ENCODE measurements at places on chromosomes 1 and 21.

- no peak for ATAC-seq
Measured at GRCh38 chr1:57934745-57935144, 510.9 kb upstream of the DAB1 start.

DNA sequence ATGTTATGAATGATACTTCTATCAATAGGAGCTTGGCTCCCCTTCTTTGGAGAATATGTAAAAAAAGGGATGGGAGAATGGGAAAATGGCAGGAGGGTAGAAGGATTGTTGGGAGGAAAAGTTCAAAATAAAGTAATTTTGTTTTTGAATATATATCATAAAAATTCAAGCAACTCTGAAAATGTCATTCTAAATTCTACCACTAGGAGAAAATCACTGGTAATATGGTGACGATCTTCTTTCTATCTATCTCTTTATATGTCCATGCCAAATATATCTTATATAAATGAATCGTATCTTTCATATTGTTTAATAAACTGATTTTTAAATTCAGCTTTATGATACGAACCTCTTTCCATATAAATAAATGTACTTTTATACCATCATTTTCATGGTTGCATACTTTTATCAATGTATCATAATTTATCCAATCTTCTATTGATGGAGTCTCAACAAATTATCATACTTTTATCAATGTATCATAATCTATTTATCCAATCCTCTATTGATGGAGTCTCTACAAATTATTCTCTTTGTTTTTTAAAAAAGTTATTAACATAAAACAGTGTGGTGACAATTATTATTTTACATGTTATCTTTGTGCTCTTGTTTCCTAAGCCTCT lies 73.7 kb upstream of the MARK1 start:
- no peak for ATAC-seq

DNA sequence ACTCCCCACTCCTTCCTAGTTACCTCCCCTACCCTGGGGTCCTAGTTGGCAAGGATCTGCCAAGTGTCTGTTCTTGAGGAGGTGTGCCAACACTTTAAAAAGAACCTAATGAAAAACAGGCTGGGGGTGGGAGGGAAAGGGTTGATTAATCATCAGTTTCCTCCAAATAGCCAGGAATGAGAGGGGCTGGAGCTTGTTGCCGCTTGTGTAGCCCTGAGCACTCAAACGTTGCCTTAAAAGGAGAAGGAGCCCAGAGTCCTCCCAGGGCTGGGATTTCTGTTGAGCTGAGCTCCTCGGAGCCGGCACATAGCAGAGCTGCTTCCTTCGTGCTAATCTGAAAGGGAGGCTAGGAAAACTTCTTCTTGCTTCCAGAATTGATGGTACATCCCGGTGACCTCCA lies 15.9 kb downstream of the SHISA4 start:
- ATAC-seq, result peak; percentile 83

DNA sequence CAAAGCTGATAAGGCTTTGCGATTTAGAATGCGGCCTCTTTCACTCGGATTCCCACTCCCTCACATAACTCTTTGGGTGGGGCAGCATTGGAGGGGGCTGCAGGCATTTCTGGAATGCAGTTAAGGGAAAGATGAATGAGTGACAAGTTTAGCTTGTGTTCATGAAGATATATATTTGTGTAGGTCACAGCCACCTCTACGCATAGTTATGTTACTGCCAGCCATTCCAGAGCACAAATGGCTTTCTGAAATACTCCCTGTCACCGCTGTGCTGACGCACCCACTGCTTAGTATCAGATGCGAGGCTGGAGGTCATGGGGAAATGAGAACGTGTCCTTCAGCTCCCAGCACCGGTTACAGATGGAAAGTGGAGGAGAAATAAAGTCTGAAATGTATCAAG lies 54.1 kb upstream of the ATP1A1 start:
- no peak for ATAC-seq

DNA sequence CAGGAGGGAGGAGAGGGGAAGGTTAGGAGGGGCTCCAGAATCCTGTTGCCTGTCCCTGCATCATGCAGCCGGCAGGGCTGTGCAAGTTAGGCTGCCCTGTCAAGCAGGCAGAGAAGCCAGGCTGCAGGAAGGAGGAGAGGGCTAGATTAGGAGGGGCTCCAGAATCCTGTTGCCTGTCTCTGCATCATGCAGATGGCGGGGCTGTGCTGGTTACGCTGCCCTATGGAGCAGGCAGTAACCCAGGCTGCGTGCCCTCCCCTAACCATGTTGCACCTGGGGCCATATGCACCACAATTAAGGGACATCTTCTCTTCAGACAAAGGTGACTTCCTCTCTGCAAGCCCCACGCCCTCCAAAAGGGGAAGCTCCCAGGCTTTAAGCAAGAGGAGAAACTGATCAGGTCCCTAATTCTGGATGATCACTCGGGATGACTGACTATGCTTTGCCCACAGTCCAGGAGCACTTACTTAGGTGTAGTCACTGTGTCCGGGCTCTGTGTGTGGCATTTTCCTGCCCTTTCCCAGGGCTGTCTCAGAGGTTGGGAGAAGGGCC lies 457.4 kb downstream of the SETD4 start:
- ATAC-seq, result no peak

DNA sequence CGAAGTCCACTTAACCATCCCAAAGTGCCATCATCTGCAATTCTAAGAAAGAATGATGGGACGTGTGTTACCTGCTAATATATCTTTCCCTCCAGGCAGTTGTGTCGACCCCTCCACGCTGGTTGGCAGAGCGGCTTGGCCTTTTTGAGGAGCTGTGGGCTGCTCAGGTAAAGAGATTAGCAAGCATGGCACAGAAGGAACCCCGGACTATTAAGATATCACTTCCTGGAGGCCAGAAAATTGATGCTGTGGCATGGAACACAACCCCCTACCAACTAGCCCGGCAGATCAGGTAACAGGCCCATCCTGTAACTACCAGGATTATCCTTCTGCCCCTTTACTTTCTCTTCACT lies 520 bp downstream of the TARS2 start:
- no peak for ATAC-seq

GRCh38 chr1:205287767-205288559 lies 33.6 kb downstream of the NUAK2 start:
- no peak for ATAC-seq

GRCh38 chr1:188017921-188018320 lies 1189.2 kb downstream of the PLA2G4A start:
- no peak for ATAC-seq

DNA sequence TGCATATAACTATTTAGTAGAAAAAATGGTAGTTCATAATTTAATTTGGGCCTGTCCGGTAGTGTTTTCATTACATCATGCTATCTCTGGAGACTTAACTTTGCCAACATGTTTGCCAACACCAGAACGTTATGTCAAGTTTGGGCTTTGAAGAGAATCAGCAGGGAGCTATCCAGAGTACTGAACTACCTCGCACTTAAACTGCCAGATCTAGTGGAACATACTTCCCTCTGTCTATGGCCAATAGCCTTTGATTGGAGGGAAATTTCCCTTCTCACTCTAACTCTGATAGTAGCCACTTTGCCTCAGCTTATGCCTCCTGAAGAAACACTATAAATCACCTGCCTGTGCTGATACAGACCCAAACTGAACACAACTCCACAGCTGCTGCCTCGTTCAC lies 10.0 kb downstream of the LRRC53 start:
- no peak for ATAC-seq

- no peak for ATAC-seq
Measured at GRCh38 chr1:204920511-204920910, 49.8 kb downstream of the NFASC start.

DNA sequence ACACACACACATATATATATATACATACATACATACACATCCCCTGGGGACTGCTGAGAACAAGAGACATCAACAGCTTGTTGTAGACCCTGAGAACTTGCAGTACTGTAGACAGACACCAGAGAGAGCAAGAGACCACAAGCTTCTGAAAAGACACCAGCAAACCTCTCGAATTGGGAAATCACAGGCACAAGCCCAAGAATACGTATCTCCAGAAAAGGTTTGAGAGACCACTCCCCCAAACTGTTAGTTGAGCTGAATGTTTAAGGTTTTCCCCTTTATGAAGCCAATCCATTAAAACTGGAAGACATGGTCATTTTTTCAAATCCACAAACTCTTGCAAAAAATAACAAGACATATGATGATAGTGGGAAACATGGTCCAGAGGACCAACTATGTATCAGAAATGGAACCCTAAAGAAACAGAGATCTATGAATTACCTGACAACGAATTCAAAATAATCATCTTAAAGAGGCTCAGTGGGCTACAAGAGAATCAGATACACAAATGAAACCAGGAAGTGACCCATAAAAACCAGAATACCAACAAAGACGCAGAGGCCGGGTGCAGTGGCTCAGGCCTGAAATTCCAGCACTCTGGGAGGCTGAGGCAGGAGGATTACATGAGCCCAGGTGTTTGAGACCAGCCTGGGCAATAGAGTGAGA lies 45.1 kb downstream of the SLC2A1 start:
- ATAC-seq, result peak; percentile 67

DNA sequence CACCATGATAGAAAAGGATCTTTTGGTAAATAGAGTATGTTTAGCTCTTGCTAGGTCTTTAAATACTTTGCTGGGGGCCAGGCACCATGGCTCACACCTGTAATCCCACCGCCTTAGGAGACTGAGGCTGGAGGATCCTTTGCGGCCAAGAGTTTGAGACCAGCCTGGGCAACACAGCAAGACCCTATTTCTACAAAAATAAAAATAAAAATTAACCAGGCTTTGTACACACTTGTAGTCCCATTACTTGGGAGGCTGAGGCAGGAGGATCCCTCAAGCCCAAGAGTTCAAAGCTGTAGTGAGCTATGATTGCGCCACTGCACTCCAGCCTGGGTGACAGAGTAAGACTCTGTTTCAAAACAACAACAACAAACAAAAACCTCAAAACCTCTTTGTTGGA lies 1.1 kb upstream of the KCNE2 start:
- ATAC-seq, result no peak

DNA sequence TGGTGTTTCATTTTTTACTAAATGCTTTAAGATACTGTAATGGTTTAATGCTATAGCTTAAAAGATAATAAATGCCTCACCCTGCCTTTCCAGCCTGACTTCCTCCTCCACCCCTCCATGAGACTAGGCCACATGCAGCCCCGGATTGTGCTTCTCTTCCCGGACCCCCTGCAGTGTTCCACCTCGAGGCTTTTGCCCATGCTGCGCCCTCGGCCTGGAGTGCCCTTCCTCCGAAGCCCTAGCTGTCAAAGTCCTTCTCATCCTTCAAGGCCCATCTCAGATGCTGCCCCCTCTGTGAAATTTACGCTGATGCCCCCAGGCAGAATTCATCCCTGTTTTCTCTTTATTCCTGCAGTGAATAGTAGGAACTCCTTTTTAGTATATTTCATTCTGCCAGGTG lies 98.5 kb downstream of the ATP5PO start:
- no peak for ATAC-seq

DNA sequence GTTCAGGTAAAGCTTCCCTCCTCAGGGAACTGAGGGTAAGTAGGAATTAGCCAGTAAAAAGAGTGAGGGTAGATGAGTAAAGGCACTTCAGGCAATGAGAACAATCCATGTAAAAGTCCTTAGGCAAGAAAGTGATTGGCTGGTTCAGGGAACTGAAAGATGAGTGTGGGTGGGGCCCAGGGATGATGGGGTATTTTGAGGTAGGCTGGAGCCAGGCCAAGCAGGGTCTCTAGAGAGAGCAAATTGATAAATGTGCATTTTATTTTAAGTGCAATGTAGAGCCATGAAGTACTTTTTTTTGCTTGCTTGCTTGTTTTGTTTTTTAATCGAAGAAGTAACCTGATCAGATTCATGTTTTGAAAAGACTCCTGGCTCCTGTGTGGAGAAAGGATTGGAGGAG lies 26.5 kb downstream of the OSBPL9 start:
- no peak for ATAC-seq

GRCh38 chr1:175410560-175410959 lies 218.0 kb upstream of the KIAA0040 start:
- no peak for ATAC-seq

DNA sequence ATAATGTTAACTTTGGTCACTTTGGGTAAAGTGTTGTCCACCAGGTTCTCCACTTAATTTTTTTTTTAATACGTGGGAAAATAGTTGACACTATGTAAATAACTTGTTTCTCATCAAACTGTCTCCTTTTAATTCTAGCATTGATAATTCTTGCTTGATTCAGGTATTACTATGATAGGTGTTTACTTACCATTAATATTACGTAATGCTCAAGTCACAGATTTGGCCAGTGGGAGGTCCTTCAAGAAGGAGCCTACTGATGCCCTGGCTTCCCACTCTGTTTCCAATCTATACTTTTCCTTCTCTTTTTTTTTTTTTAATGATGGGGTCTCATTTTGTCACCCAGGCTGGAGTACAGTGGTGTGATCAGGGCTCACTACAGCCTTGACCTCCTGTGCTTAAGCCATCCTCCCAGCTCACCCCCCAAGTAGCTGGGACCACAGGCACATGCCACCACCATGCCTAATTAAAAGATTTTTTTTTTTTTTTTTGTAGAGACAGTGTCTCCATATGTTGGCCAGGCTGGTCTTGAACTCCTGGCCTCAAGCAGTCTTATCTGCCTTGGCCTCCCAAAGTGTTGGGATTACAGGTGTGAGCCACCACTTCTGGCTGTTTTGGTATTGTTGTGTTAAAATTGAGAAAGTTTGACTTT lies 29.9 kb downstream of the YTHDF2 start:
- ATAC-seq, result no peak

- no peak for ATAC-seq
Measured at GRCh38 chr1:157773493-157774350, 3.2 kb downstream of the FCRL2 start.

GRCh38 chr1:205880923-205881322 lies 31.0 kb upstream of the PM20D1 start:
- no peak for ATAC-seq

- no peak for ATAC-seq
Measured at GRCh38 chr1:80401757-80402156, 1395.2 kb upstream of the ADGRL4 start.

GRCh38 chr1:108051631-108052377 lies 86.8 kb upstream of the VAV3 start:
- no peak for ATAC-seq

DNA sequence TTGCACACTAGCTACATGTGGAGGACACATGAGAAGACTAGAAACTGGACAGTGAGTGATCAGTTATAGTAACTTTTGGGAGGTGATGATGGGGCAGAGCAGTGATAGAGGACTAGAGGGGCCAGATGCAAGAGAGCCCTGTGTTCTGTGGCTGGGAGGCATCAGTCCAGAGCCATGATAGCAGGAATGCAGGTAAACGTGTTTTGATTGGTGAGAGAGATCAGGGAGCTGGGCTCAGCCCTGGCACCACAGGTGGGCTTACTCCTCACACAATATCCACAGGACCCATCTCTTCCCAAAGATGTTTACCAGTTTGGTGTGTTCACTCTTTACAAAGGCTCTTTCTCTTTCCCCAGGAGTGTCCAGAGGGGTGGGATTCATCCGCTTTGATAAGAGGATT lies 86.5 kb downstream of the ELAVL4 start:
- ATAC-seq, result no peak

GRCh38 chr1:106814418-106814817 lies 242.1 kb upstream of the PRMT6 start:
- ATAC-seq, result no peak
